ENCODE measurements at places on chromosomes 4 and X.

DNA sequence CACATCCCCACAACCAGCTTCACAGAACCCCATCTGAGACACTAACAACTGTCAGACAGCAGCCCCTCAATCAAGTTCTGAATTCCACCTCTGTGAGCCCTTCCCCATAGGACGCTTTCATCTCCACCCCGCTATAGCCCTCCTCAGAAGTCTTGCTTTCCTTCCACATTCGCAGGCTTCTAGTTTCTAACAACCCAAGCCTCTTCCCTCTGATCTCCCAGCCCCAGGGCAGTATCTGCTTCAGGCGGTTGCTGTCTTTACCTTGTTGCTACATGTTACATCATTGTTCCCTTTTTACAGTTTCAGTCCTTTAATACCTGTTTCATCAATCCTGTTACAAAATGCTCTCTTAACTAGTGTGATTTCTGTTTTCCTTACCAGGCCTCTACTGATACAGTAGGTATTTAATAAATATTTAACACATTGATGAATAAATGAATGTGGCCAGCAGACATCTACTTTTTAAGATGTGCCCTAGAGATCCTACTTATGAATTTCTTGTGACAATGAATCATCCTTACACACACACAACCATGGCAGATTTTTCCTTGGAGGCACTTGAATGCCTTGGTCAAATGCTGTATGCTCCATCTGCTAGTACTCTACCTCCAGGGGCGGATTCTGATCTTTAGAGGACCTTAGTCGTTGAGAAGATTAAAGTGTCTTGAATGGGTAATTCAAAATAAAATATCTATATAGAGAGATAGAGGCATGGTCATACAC lies 164.7 kb upstream of the SLIT2 start:
- no peak for DNase-seq

- DNase-seq, result no peak
These were observed 494.6 kb downstream of the MAGEE1 start for GRCh38 chrX:76922100-76922499.

DNA sequence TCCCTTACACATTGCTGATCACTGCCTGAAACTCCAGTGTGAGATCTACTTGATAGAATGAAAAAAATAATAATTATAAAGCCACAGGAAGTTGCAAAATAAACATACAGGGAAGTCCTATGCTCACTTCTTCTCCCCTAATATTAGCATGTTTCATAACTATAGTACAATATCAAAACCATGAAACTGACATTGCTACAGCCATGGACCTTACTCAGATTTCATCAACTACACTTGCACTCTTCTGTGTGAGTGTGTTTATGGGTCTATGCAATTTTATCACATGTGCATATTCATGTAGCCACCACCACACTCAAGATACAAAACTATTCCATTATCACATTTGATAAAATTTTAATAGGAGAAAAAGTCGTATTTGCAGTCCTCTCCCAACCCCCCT lies 57.3 kb downstream of the SPINK2 start:
- no peak for DNase-seq

- peak; percentile 76 for DNase-seq
These were observed at the start of gene IRAK1 for GRCh38 chrX:154019633-154020528. Gene IRAK1, minus strand, starts transcription at chrX:154019902. Its CDS starts 90 bp downstream, at chrX:154019812.

DNA sequence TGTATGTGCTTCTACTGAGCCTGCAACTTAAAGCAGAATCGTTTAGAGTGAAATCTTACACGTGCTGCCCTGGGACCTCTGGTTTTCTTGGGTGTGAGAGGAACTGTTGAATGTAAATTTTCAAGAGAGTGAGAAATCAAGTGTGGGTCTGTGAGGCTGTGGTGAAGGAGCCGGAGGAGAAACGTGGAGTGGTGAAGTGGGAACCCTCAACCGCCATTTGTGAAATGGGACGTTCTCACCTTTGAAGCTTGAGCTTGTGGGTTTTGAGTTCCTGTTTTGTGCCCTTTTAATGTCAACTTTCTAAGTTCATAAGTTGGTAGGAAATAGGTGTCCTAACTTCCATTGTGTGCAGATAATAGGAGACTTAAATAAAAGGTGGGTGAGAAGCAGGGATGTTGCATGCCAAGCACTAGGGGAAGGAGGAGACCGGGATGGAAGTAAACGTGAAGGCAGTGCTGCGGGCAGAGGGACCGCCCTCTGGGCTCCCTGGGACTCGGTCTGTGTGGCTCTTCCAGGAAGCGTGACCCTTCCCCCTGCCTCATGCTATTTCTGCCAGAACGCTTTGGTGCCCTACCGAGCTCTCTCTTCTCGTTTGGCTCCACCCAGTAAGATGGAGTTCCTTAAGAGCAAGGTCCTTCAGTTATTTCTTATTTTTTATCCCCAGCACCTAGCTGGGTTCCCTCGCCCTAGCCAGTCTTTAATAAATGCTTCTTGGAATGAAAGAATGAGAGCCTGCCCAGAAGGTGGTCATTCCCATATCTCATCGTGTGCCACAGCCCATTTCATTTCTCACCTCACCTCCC lies 56.0 kb downstream of the TMEM131L start:
- DNase-seq, result peak; percentile 67

- no peak for DNase-seq
These were observed 15.9 kb downstream of the ACOT9 start for GRCh38 chrX:23727206-23727605.

GRCh38 chrX:104270212-104270611 lies 15.5 kb upstream of the ESX1 start:
- no peak for DNase-seq

GRCh38 chrX:15165832-15166231 lies 104.1 kb downstream of the ASB9 start:
- DNase-seq, result no peak

DNA sequence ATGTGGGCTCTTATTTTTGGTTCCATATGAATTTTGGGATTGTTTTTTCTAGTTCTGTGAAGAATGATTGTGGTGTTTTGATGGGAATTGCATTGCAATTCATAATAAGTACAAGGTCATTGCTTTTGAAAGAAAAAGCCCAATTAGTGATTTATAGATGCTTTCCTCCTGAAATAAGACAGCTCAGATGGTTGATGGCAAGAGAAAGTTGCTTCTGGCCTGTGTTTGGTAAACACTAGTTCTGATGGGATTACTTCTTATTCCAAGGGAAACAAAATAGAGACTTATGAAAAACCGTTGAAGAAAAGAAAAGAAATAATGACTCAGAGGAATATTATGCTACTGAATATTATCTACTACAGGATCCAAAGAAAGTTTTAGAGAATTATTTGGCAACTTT lies 144.9 kb downstream of the SPANXA1 start:
- DNase-seq, result no peak

GRCh38 chr4:104490770-104491480 lies 3.8 kb downstream of the CXXC4 start:
- DNase-seq, result peak; percentile 36

DNA sequence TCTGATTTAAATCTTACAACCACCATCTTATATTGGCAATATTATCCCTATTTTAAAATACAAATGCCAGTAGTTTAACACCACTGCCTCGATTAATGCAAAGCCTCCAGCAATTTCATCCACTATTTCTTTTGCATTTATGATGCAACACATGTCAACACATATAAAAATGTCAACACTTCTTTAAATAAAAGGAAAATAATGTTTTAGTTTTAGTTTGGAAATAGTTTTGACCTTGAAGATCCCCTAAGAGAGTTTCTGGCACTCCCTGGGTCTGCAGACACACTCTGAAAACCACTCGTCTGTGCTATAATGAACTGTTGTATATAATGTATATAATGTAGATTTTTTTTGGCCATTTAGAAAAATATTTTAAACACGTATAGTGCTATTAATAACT lies 99.0 kb downstream of the CAMK2D start:
- DNase-seq, result no peak

- DNase-seq, result no peak
These were observed 23.6 kb upstream of the GLOD5 start for GRCh38 chrX:48737940-48738339.

- DNase-seq, result no peak
These were observed 120.9 kb downstream of the ANKRD50 start for GRCh38 chr4:124591637-124592036.

- no peak for DNase-seq
These were observed 120.1 kb downstream of the AFF1 start for GRCh38 chr4:87054900-87055299.

GRCh38 chr4:54067166-54067565 lies 2.8 kb upstream of the CHIC2 start:
- no peak for DNase-seq

DNA sequence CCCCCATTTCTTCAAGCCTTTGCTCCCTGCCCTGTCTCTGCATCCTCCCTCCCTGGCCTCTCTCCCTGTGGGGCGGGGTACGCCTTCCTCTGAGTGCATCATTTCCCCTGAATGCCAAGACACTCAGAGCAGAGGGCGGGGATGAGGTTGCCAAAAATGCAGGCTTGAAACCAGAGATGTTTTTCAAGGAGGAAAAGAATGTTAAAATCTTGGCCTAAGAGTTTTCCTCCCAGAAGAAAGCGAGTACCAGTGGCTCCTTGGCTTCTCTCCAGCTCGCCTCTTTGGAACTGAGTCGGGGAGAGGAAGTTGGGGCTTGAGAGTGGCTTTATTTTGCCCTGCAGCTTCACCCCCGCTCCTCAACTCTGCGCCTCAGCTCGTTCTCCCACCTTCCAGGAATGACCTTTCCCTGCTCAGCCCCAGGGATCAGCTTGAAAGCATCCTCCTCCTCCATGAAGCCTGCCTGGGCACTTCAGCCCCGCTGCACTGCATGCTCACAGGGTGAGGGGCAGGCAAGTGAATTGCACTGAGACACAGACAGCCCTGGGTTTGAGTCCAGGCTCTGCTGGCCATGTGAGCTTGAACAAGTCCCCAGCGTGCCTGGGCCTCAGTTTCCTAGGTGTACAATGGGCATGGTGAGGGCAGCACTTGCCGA lies 57.5 kb upstream of the SORCS2 start:
- no peak for DNase-seq

DNA sequence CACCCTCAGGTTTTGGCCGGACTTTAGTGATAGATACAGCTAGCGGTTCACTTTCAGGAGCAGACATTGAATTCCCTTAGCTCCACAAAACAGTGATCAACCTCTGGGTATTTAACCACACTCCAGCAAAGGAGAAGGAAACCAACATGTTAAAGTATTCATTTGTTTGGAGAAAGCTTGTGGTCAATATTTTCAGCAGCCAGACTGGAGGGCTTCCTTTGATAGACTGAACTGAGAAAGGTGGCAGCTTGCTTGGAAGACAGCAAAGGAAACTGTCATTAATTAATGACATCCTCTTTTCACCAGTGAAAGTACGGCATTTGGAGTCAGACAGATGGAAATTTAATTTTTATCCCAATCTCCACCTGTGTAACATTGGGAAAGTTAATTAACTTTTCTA lies 289.1 kb upstream of the CLNK start:
- no peak for DNase-seq

DNA sequence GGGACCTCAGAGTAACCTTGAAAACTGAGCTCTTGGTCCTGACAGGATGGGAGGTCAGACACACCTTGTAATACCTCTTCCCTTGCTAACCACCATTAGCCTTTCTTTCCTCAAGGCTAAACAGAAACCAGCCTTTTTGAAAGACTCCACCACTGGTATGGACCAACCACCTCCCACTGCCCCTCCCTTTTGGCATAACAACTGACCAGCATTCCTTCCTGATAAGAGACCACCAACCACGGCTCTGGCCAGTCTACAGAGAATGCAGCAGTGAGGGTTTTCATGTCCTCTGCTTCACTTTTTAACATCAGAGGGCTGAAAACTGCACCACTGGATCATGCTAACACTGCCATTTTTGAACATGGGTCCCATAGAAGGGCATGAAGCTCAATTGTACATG lies 100.2 kb upstream of the MID1IP1 start:
- no peak for DNase-seq

- no peak for DNase-seq
These were observed 443.4 kb downstream of the PDGFC start for GRCh38 chr4:156528216-156528615.

DNA sequence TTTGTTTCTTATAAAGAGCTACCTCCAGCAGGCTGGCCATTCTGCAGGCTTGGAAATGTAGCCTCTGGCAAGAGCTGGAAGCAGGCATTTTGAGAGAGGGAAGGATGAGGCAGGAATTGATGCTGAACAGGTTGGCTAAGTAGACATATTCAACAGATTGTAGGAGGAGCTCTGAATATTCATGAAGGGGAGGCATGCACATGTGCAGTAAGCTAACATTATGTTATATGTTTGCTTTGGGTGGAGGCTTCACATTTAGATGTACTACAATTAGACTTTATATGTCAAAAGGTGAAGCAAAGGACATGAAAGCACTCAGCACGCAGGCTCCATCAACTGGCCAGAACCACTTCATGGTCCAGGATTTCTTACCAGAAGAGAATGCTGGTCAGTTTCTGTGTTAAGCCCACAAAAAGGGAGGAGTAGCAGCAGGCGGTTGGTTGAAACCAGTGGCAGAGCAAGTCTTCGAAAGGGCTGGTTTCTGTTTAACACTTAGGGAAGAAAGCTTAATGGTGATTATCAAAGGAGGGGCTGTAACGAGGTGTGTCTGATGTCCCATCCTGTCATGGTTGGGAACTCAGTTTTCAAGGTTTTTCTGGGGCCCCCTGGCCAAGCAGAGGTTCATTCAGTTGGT lies 54.8 kb downstream of the FGFBP1 start:
- DNase-seq, result no peak

- no peak for DNase-seq
These were observed 46.7 kb downstream of the C4orf46 start for GRCh38 chr4:158624889-158625478.

DNA sequence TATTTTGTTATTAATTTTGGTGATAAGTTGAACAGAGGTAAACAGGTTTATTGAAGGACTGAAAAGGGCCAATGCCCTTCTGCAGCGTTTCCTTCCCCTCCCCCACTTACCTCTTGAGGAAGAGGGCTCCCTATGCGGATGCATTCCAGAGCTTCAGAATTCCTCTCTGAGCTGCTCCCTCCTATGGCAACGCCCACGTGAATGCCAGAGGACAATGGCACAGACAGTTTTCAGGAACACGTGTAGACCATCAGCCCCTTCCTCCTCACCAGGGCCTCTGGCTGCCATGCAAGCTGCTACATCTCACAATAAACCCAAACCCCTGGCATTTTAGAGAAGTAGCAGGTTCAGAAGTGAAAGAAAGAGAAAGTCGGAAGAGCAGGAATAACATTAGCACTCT lies 127.9 kb downstream of the CHRDL1 start:
- no peak for DNase-seq

GRCh38 chrX:154918060-154918483 lies 31.9 kb downstream of the F8A1 start:
- peak; percentile 18 for DNase-seq

GRCh38 chr4:3852309-3852708 lies 86.1 kb downstream of the ADRA2C start:
- no peak for DNase-seq

- peak; percentile 12 for DNase-seq
These were observed 21.4 kb upstream of the NOX1 start for GRCh38 chrX:100895365-100896075.

GRCh38 chr4:98166025-98166730 lies 22.9 kb upstream of the STPG2 start:
- no peak for DNase-seq

- peak; percentile 27 for DNase-seq
These were observed 53.6 kb upstream of the HPSE start for GRCh38 chr4:83388313-83388676.

- DNase-seq, result no peak
These were observed 930.1 kb downstream of the ADGRL3 start for GRCh38 chr4:62130230-62130629.

Data from activated T-cell treated with anti-CD3 and anti-CD28 coated beads, Interleukin-2, amount 50 U/mL, for 72 hours (primary cell).